ENCODE measurements at places on chromosomes 7 and 10.

DNA sequence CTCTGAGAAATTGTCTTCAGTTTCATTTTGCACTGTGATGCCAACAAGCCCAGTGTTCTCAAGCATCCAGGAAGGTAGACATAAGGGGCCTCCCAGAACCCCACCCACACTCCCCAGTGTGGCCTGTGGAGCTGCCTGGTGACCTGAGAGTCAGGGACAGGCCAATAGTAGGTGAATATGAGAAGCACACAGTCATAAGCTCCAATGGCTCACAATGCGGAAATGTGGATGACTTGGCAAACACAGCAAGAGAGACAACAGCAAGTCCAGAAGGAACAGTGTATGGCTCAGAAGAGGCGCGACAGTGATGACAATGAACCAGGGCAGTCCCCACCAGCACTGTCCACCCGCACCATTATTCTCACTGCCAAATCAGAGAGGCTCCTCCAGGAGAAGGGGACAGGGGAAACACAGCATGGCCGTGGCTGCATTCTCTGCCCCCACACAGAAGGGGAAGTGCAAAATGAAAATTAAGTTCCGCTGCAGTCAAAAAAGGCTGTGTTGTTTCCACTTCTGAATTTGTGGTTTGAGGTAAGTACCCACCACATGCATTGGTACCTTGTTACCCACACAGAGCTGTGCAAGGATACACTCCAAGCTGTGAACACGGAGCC, 419.8 kb downstream of the GRID1 start:
- DNase-seq = no peak

DNA sequence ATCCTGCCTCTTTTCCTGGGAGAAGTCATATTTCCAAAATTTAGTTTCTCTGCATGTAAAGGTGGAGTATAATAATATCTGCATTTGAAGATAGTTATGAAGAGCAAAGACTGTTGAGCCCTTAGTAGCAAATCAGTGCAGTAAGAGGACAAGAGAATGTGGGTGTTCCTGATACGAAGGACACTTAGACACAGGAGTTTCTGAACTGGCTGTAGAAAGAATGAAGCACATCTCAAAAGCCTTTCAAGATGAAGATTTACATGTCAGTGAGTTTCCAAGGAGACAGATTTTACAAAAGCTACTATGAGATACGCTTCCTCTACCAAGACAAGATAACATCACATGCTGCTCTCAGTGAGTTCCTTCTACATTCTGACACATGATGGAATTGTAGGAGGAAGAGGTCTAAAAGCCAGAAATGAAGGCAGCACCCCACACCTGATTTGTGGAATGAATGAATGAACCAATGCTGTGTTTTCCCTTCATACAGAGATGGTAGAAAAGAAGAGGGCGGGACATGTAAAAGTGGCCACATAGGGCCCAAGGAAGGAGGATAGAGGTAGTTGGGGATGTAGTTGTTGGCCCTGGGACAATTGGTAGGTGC, 173.6 kb upstream of the PDE1C start:
- no peak for DNase-seq

DNA sequence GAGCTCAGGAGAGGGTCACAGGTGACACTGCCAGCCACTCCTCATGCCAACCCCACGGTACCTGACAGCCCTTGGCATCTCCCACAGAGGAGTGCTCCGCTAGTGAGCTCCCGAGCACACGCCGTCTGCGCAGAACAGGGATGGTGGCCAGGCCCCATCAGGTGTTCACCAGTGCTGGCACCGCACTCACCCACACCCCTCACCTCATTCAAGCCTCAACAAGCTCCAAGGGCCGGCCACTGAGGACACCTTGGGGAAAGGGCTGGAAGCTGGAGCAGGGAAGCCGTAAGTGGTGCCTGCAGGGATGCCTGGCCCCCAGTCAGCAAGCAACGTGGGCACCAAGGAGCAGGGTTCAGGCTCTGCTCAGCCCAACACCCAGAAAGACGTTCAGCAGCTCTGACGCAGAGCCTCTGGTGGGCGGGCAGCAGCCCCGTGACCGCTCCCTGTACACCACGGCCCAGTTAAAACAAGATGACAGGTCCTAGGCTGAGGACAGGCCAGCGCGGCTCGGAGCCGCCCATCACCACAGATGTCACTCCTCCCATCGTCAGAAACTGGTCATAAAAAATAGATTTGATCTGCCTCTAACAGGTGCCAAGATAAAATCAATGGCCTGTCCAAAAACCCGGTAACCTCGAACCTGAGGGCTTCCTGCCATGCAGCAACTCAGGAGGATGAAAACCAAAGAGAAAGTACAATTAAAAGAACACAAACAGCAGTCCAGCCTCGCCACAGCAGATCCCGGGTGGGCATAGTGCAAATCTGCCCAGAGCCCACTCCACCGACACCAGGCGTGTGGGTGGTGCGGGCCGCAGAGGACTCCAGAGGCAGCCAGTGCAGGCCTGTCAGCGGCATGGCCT, 275.9 kb downstream of the MAD1L1 start:
- DNase-seq = no peak

DNA sequence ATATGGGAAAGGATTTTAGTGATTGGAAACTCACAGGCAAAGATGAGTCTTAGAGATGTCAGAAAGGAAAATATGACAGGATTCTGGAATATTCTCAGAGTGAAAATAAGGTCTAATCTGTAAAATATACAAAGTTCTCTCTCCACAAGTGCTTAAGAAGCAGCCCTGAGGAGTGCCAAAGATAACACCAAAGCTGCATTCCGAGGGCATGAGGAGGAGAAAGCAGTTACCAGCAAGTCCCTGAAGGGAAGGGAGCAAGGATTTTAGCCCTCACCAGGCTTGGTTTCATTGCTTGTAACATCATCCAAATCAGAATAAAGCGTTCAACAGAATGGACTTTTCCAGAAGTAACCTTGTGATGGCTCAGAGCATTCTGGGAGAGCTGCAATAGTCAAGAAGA, 31.4 kb upstream of the DLX6 start:
- DNase-seq = no peak

GRCh38 chr10:108500396-108500795, 1335.9 kb upstream of the SORCS1 start:
- no peak for DNase-seq

- no peak for DNase-seq
These were observed 20.7 kb downstream of the NMT2 start for GRCh38 chr10:15147594-15148392.

- no peak for DNase-seq
These were observed 1.3 kb downstream of the PCBD1 start for GRCh38 chr10:70886921-70887665.

Data from T1000 (cell line).